SJCRH30 (cell line): ENCODE measurements at places on chromosomes 3 and 15. TPM values are rescaled to one million over a fixed set of nuclear protein-coding genes. Genes with fewer than 3 reads are reported as not detected.

- no peak for DNase-seq
Measured at GRCh38 chr15:89087161-89087829, 961 bp upstream of the ABHD2 start.

- DNase-seq: no peak
Measured at GRCh38 chr3:23874359-23875112, 42.3 kb downstream of the NKIRAS1 start.

- DNase-seq: no peak
Measured at GRCh38 chr3:109984976-109985375, 647.6 kb upstream of the DPPA4 start.

DNA sequence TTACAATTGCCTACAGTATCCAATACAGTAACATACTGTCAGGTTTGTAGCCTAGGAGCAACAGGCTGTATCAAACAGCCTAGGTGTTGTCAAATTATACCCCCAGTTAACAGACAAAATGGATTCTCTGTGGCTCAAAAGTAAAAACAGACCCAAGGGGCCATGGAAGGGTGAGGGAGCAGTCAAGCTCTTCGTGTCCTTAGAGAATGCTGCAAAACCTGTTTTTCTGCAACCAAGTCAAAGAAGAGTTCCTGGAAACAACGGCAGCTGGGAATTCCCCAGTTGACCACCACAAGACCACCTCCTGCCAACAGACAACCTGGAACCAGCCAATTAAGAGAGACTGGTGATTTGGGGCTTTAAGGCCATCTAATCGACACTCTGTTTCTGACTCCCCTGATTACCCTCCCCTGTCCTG lies 11.1 kb upstream of the THUMPD3 start:
- peak; percentile 31 for DNase-seq

DNA sequence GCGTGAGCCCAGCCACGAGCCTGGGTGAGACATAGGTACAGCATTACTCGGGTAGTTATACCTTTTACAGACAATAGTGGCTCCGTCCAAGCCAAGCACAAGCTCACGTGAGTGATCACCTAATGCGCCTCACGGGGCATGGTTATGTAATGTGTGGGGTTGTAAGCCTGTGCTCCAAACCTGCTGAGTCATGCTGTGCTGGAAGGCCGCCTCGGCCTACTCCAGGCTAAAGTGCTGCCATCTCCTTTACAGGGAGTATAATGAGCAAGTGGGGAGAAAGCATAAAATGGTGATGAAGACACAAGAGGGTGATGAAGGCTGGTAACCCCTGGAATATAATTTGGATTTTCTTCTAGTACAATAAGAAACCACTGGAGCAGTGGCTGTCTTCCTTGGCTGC lies 175.8 kb upstream of the STT3B start:
- no peak for DNase-seq

GRCh38 chr3:174957081-174957480 lies 97.9 kb downstream of the NAALADL2 start:
- DNase-seq: no peak

- no peak for DNase-seq
Measured at GRCh38 chr3:85670634-85671205, 711.9 kb downstream of the CADM2 start.

DNA sequence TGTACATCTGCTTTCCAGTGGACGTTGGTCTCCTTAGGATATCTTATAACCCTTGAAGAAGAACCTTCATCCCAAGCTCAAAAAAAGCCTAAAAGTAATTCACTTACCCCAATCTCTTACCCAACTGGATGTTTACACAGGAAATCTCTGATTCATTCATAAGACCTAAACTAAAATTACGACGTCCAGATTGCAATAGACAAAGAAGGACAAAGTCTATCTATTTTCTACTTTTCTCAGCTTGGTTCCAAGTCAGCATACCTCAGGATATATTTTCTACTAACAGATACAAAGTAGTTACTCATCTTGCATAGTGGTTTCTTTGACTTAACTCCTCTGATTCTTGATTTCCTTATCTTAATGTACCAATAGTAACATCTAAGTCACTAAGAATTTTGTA lies 669.9 kb downstream of the OTOL1 start:
- no peak for DNase-seq

- DNase-seq: no peak
Measured at GRCh38 chr3:189629803-189630455, 1.3 kb upstream of the TP63 start.

- DNase-seq: no peak
Measured at GRCh38 chr3:149965278-149965677, 5.4 kb downstream of the PFN2 start.

GRCh38 chr3:15286022-15286421 lies 46.4 kb downstream of the SH3BP5 start:
- no peak for DNase-seq

DNA sequence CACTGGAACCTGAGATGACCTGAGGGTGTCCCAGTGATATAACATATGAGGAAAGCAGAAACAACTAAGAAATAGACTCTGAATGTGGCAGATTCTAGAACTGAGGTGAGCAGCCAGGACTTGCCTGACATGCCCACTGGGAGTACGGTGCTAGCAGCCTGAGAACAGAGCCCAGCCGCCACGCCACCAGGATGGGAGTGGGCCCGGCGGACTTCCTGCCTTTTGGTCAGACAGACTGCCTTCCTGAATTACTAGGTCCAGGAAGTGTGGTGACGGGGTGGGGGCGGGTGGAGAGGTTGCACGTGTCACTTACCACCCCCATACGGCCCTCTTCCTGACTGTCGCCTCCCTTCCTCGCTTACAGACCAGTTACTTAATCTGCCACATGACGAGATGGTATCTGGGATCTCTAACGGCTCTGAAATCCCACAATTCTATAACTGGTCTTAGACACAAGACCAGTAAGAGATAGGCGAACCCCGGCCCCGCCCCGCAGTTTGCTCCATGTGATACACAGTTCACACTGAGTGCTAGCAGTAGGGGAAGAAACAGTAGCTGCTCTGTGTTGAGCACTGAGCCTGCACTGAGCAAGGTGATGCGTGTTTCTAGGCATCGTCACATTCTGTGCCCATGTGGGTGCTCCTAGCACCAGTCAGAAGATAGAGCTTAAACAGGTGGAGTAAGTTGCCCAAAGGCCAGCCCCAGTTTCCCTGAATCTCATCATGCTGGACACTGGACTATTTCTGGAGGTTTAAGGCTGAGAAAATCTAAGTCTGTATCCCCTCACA lies 95.7 kb downstream of the CPN2 start:
- peak; percentile 66 for DNase-seq

DNA sequence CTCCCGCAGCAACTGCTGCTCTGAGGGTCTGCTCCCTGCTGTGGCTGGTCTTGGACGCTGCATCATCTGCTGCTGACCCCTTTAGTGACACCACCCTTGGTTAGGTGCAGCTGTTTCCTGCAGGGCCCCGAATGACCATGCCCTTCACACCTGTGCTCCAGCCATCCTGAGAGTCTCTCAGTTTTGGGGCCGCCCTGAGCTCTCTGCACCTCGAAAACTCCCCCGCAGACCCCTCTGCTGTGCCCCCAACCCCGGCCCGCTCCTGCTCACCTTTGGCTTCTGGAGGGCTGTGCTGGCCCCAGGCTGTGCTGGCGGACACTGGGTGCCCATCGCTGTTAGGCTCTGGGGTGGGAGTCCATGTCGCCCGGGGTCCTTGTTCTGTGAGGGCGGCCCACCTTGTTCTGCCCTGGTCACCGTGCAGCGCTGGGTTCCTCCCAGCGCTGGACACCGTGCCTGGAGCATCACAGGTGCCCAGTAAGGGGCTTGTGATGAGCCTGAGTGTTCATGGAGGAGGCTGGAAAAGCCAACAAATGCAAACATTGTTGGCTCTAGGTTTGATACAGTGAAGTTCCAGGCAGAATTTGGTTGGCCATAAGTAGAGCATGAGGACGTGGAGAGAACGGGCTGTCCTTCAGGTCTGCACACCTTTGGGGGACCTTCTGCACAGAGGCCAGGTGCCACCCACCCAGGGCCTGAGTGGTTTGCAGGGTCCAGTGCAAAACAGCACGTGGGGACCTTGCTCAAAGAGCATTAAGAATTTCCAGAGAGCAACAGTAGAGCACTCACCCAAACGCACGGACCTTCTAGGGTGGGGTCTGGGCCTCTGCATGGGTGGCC lies 12.3 kb downstream of the ABTB1 start:
- DNase-seq: peak; percentile 48

- DNase-seq: no peak
Measured at GRCh38 chr3:142904639-142905436, 16.0 kb upstream of the PCOLCE2 start.

GRCh38 chr3:191275751-191276150 lies 53.4 kb upstream of the CCDC50 start:
- DNase-seq: no peak

DNA sequence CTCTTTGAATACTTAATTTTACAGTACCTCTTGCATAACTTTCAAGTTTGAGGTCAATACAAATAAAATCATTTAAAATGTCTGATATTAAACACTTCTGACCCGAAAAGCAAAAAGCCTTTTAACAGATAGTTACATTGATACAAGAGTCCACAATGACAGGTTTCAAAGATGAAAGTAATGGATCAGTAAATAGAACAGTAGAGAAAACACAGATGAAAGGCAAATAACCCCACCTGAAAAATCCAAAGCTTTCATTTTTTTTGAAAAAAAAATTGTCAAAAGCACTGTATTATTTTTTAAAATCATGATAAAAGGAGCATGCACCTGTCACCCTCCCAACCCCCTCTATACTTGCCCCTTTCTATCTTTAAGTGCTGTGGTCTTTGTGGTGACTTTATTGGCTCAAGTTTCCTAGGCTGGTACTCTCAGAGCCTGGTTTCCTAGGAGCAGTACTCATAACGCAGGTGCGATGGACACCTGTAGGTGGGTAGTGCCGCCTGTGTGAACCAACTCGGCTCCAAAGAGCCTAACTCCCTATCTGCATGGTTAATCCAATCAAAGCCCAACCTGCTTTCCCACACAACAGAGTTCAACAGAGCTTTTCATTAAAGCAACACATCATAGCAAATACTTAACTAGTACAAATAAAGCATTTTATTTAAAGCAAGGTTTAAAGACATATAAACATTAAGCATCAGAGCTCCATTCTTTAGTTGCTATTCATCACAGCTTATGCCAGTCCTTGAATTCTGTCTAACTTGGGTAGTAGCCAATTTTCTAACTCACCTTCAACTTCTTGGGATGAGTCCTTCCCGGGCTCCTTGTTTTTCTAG lies 32.2 kb downstream of the LIPC start:
- DNase-seq: no peak

Gene C3orf85
- not detected in 2 replicates for total RNA-seq

Gene AGTR1
- 0.18 and 0.43 TPM in 2 replicates for total RNA-seq

Gene HIGD2B
- not detected in 2 replicates for total RNA-seq

Gene CLDN18
- total RNA-seq: not detected in 2 replicates

Gene GAP43
- total RNA-seq: not detected in 2 replicates

Gene PTX3
- not detected in 2 replicates for total RNA-seq
